Upper lobe of left lung (tissue), 6 donors: ENCODE measurements at places on chromosomes 7 and 10. TPM values are rescaled to one million over a fixed set of nuclear protein-coding genes. Genes with fewer than 3 reads are reported as not detected.

Gene OR2A25
- not detected for total RNA-seq

Gene ATRNL1
- 0.11 TPM for total RNA-seq

Gene EN2
- not detected for total RNA-seq

Gene HPSE2
- 0.78 TPM for total RNA-seq

Gene BAMBI
- total RNA-seq: 6.9 TPM

- no peak for DNase-seq
Measured at GRCh38 chr7:7652798-7653540, 12.4 kb downstream of the UMAD1 start.

- DNase-seq: no peak
Measured at GRCh38 chr7:124515106-124515830, 250.3 kb downstream of the GPR37 start.

DNA sequence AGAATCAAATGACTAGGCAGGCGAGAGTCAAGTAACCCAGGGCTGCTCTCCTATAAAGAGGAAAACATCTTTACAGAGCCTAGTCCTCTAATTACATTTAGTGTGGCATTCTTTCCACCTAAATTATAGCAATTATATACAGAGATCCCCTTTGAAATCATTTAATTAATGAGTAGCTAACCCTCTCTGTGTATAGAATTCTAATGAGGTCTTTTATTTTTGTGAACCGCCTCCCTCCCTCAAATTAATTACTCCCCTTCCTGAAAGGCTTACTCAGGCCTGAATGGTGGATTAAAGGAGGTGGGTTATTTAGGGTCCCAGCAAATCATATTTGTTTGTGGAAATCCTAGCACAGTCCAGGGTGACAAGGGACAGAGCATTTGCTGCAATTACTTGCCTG, 551.8 kb downstream of the SORCS3 start:
- no peak for DNase-seq
